ENCODE measurements at places on chromosomes 12 and 14.

- no peak for DNase-seq
These were observed 337.9 kb downstream of the AACS start for GRCh38 chr12:125402874-125403789.

- DNase-seq = no peak
These were observed 223.3 kb downstream of the RPS29 start for GRCh38 chr14:49362916-49363315.

DNA sequence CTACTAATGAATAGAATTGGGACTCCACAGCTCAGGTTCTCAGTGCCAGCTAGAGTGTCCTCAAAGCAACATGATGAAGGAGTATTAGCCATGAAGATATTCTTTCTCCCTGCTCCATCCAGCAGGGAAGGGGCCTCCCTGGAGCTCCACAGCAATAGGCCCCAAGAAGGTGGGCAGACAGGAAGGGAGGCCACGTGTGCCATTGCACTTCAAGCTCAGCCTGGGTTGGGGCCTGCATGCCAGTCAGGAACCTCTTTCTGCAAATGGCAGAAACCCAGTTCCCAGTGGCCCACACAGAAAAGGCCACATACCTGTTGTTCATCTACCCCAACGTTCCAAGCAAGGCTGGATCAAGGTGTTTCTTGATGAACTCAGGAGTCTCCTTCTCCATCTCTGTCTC, 357.5 kb upstream of the SFSWAP start:
- DNase-seq = no peak

- no peak for DNase-seq
These were observed 10.9 kb upstream of the GPR162 start for GRCh38 chr12:6810758-6811157.

GRCh38 chr12:63238892-63239291, 87.9 kb upstream of the AVPR1A start:
- no peak for DNase-seq

- no peak for DNase-seq
These were observed 9.6 kb upstream of the FLVCR2 start for GRCh38 chr14:75568791-75569190.

- DNase-seq = no peak
These were observed 47.7 kb downstream of the PSMA6 start for GRCh38 chr14:35339761-35340406.

DNA sequence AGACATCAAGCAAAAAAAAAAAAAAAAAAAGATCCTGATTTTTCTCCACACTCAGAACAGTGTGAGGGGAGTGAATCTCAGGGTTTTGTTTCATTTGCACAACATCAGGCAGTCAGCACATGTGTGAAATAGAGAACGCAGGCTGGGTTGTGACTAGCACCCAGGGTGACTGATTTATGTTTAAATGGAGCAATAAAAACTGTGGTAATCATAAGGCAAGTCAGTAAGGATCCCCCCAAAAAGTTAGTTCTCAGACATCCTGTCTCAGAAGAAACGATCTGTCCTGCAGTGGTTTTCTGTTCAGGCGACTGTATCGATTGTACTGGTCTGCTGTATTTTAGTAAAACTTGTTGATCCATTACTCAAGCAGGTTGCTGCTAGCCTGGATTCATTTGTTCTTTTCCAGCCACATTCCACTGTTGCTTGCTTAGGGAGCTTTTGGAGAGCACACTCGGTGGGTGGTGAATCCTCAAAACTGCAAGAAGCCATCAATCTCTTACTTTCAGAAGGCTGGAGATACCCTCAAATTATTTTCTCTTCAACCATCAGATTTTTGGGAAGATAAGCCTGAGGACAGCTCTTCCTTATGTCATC, 107.1 kb downstream of the DACT1 start:
- no peak for DNase-seq

Measured in smooth muscle cell of the brain vasculature (primary cell).